GOT3 (cell line): ENCODE measurements at places on chromosomes 3 and 15.
A peak's percentile ranks its signal among the peaks of the same experiment; 100 is the strongest.

DNA sequence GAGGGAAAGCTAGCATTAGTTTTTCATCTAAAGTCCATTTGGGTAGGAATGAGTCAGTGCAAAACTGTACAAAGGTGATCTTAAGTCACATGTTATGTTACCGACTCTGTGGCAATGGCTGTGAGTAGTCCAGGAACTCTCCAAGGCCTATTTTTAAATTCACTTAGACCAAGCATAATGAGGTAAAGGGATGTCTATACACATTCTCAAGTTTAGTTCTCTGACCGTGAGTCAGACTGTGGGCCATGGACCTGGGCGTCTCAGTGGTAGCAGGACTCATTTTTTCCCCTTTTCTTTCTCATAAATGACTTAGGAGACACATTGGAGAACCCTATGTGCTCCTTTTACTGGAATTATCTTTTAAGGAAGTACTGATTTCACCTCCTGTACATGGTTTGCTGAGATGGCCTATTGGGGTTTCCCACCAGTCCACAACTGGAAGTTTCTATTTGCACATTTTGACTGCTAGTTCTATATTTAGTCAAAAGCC, 488.7 kb upstream of the TPRG1 start:
- DNase-seq, result no peak

DNA sequence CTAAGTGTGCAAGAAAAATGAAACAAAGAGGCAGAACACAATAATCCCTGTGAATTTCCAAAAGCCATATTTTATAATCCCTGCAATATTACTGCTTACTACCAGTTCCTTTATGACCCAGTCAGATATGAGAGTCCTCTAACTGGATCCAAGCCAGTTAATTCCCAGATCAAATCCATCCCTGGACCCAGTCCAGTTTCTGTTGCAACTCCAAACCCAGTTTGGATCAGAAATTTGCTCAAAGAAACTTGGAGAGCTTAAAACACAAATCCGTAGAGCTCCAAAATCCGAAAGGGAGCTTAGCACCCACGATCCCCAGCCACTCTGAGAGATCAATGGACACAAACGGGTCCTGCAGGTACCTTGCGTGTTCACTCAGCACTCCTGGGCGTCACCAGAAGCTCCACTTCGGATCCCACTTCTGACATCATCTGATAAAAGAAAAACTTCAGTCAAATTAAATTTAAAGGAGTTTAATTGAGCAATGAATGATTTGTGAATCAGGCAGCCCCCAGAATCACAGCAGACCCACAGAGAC, 32.6 kb upstream of the THUMPD3 start:
- no peak for DNase-seq

GRCh38 chr3:32733631-32734229, 48.7 kb downstream of the CNOT10 start:
- no peak for DNase-seq

GRCh38 chr3:16137044-16137443, 37.4 kb upstream of the GALNT15 start:
- DNase-seq, result no peak

- DNase-seq, result no peak
Observed at GRCh38 chr3:188006726-188007393, 147.1 kb upstream of the LPP start.

GRCh38 chr3:39285332-39285731, 5.5 kb upstream of the CX3CR1 start:
- no peak for DNase-seq

GRCh38 chr15:27820722-27821121, 278.4 kb downstream of the OCA2 start:
- DNase-seq, result no peak

- no peak for DNase-seq
Observed at GRCh38 chr3:16961621-16962205, 77.0 kb downstream of the PLCL2 start.

- no peak for DNase-seq
Observed at GRCh38 chr15:60835974-60836373, 357.0 kb upstream of the ICE2 start.

- DNase-seq, result no peak
Observed at GRCh38 chr3:180983136-180983535, 6.4 kb downstream of the DNAJC19 start.

DNA sequence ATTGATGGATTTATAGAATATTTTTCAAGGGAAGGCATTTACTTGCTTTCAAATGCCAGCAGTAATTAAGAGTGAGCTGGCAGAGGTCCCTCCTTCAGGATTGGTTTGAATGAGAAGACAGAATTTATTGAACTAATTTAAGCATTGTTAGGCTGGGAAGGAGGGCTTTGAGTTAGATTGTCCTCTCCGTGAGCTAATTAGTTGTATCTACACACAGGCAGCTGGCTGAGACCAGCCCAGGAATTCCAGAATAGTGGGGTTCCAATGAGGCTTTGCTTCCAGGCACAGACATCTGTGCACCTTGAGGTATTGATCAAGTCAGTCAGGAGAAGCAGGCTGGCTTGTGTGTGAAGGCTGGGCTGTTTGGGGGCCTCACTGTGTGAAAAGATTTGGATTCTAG, 124.0 kb upstream of the WNT5A start:
- no peak for DNase-seq

DNA sequence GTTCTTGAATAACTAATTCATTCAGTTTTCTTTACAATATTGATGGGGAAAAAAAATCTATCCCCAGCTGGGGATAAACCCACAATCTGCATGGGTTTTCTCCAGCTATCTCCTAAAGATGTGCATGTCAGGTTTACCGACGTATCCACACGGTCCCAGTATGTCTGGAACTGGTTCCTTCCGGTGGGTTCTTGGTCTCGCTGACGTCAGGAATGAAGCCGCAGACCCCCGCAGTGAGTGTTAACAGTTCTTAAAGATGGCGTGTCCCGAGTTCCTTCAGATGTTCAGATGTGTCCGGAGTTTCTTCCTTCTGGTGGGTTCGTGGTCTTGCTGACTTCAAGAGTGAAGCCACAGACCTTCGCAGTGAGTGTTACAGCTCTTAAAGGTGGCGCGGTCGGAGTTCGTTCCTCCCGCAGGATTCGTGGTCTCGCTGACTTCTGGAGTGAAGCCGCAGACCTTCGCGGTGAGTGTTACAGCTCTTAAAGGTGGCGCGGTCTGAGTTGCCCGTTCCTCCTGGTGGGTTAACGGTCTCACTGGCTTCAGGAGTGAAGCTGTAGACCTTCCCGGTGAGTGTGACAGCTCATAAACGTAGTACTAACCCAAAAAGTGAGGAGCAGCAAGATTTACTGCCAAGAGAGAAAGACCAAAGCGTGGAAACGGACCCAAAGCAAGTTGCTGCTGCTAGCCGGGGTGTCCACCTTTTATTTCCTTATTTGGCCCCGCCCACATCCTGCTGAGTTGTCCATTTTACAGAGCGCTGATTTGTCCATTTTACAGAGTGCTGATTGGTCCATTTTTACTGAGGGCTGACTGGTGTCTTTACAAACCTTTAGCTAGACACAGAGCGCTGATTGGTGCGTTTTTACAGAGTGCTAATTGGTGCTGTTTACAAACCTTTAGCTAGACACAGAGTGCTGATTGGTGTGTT, 195.1 kb upstream of the NR2F2 start:
- DNase-seq, result no peak

DNA sequence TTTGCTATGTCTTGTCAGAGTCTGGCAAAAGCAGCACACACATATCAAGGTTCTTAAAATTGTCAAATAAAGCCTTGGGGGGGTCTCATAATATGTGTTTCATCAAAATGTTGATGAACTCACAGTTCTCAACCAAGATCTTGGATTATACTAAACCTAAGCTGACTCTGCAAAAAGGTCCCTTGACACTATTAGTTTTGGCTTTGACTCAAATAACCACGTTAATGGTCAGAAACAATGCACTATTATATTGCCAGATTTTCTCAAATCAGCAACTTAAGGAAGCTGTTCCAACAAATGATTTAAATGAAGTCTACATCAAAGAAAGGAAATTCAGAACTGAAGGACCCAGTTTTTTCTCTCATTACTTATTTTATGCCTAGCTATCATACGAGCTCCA, 1063.9 kb downstream of the ROBO1 start:
- no peak for DNase-seq

DNA sequence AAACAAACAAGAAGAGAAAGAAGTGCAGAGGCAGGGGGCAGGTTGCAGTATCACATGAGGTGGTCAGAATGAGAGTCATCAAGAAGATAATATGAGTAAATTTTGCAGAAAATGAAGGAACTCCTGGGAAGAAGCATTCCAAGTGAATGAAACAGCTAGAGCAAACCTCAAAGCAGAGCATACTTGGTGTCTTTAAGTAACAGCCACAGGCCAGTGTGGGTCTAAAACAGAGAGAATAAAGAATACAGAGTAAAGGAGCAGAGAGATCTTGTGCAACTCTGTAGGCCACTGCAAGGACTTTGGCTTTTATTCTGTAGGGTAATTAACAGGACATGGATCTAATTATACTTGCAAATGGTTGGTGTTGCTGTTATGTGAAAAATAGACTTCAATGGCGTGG, 81.3 kb downstream of the STAC start:
- no peak for DNase-seq

GRCh38 chr3:31721676-31722075, 189.0 kb downstream of the STT3B start:
- DNase-seq, result no peak

DNA sequence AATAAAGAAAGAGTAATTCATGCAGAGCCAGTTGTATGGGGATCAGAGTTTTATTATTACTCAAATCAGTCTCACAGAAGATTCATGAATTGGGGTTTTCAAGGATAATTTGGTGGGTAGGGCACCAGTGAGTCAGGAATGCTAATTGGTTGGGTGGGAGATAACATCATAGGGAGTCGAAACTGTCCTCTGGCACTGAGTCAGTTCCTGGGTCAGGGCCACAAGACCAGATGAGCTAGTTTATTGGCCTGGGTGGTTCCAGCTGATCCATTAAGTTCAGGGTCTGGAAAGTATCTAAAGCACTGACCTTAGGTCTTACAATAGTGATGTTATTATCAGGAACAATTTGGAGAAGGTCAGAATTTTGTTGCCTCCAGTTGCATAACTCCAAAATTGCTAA, 998.6 kb upstream of the EPHA6 start:
- no peak for DNase-seq

GRCh38 chr3:39279745-39280517, at the start of gene CX3CR1:
TSS of gene CX3CR1 (minus strand) at chr3:39280036. CDS start at chr3:39266509, 13,527 bp downstream.
- no peak for DNase-seq

- DNase-seq, result no peak
Observed at GRCh38 chr15:73200339-73200738, 148.1 kb downstream of the NEO1 start.

GRCh38 chr3:133393204-133393603, 6.7 kb upstream of the BFSP2 start:
- no peak for DNase-seq

GRCh38 chr3:197030379-197031314, 1.0 kb upstream of the MELTF start:
- no peak for DNase-seq

GRCh38 chr3:174330303-174330702, 528.8 kb upstream of the NAALADL2 start:
- no peak for DNase-seq

- no peak for DNase-seq
Observed at GRCh38 chr3:99866261-99866761, 48.6 kb downstream of the CMSS1 start.

GRCh38 chr3:14866627-14867026, 47.9 kb downstream of the FGD5 start:
- DNase-seq, result no peak

GRCh38 chr15:40197434-40197833, 36.6 kb downstream of the BUB1B start:
- DNase-seq, result no peak

- no peak for DNase-seq
Observed at GRCh38 chr15:80563372-80563997, 131.6 kb upstream of the ABHD17C start.

GRCh38 chr15:74123131-74123429, 7.3 kb upstream of the ISLR2 start:
- no peak for DNase-seq

DNA sequence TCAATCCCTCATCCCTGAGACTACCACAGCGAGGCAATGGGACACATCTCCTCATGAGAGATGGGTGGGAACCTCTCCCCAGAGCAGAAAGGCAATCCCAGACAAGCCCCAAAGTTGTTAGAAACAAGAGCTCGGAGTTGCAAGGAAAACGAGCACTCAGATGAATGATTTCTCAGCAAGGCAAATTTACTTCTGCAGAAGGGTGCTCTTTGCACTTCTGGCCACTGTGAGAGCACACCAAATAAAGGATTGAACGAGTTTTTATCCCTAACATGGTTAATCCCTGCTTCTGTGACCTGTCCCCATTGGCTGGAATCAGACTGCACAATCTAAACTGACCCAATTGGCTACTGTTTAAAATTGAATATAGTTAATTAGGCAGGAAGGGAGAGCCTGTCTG, 339.1 kb upstream of the POU1F1 start:
- no peak for DNase-seq

- DNase-seq, result no peak
Observed at GRCh38 chr3:125203731-125204130, 8.8 kb downstream of the SLC12A8 start.

GRCh38 chr15:93882779-93883178, 348.6 kb upstream of the MCTP2 start:
- DNase-seq, result no peak

GRCh38 chr15:59197454-59197853, 9.2 kb upstream of the LDHAL6B start:
- DNase-seq, result no peak

GRCh38 chr3:53269888-53270880, 14.4 kb upstream of the TKT start:
- DNase-seq, result peak; percentile 85

DNA sequence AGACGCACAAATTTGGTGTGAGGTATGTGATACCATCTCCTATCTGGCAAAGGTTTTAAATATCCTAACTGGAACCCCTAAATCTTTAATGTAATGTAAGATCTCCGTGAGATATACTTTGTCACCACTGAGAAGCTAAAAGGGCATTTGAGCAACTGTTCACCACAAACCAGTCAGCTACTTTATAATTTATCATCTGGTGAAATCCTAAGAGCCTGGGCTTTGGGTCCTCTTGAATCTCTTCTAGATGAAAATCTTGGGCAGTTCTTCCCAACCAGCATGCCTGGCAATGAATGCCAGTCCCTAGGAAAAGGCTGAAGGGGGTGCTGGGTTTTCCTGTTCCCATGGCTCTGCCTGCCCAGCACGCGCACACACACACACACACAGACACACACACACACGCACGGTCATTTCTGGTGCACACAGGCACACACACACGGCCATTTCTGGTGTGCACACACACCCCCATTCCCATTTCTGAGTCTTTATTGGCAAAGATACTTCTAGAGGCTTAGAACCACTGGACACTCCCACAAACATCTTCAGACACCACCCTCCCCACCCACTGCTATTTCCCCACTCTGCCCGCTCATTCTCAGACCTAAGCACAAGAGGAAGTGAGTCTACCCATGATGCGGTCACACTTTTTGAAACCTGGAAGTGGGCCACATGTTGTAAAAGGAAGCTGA, 72.6 kb downstream of the MYO1E start:
- DNase-seq, result peak; percentile 59

- no peak for DNase-seq
Observed at GRCh38 chr3:12400616-12401194, 83.6 kb upstream of the TSEN2 start.
